Renal pelvis (tissue), 12 donors: ENCODE measurements at places on chromosomes 12 and 14.
A peak's percentile ranks its signal among the peaks of the same experiment; 100 is the strongest.

- DNase-seq, result no peak
Measured at GRCh38 chr14:55131370-55132137, 2.5 kb downstream of the LGALS3 start.

DNA sequence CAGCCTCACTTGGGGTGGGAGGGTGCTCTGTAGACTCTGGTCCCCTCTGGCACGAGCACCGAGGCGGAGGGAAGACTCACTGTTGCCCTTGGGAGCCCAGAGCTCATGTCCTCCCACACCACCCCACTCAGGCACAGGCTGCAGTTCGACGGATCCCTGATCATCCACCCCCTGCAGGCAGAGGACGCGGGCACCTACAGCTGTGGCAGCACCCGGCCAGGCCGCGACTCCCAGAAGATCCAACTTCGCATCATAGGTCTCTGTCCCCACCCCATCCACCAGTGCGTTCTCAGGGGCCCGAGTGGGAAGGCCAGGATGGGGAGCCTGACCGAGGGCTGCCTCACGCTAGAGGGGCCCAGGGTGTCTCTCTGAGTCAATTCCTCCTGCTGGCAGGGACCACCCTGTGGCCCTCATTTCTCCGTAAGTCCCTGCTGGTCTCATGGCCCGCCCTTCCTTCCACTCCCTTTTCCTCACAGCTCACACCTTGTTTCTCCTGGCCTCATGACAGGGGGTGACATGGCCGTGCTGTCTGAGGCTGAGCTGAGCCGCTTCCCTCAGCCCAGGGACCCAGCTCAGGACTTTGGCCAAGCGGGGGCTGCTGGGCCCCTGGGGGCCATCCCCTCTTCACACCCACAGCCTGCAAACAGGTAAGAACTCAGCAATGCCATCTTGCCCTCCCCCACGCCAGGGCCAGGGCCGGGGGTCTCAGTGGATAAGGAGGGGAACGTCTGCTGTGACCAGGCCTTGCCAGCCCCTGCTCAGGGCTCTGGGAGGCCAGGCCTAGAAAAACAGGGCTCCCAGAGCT lies 27.0 kb downstream of the PAPLN start:
- DNase-seq, result no peak

- no peak for DNase-seq
Measured at GRCh38 chr12:107306141-107306659, 212.9 kb upstream of the CRY1 start.

- no peak for DNase-seq
Measured at GRCh38 chr14:21735200-21735599, 61.6 kb upstream of the OR4E1 start.

DNA sequence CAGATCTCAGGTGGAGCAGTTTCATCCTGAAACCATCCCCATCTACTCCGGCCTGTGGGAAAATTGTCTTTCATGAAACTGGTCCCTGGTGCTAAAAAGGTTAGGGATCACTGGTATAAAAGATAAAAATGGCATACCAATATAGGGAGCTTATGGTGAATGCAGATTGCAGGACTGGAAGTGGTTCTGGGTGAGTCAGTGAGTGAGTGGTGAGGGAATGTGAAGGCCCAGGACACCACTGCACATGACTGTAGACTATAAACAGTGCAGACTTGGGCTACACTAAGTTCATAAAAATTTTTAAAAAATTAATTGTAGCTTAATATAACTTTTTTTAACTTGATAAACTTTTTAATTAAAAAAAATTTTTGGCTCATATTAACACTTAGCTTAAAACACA lies 67.0 kb upstream of the RD3L start:
- DNase-seq, result no peak

DNA sequence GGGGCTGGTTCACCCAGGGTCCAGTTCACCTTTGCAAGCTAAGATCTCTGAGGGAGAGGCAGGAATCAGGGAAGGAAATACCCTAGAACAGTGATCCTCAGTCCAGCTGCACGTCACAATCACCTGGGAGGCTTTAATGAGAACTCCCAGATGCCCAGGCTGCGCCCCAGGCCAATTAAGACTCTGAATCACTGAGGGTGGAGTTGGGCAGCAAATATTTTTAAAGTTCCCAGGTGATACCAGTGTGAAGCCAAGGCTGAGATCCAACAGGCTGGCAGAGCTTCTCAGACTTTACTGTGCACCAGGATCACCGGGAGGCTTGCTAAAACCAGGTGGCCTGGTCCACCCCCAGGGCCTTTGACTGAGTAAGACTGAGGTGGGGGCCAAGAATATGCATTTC lies 23.8 kb downstream of the MYL2 start:
- DNase-seq, result no peak

DNA sequence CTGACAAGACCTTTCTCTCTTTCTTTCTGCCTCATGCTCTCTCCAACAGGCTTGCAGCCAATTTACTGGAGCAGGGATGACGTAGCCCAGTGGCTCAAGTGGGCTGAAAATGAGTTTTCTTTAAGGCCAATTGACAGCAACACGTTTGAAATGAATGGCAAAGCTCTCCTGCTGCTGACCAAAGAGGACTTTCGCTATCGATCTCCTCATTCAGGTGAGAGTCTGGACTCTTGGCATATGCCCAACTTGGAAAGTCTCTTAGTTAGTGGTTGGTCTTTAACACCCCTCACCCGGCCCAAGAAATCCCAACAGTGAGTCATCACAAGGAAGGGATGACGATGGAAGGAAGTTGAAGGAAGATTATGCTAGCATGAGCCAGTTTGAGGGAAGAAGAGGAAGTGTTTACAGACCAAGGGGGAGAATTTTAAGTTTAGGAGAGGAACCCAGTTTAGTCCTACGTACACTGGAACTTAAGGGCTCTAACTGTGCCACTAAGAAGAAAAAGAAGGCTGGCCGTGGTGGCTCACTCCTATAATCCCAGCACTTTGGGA lies 189.7 kb downstream of the ETV6 start:
- DNase-seq, result no peak

DNA sequence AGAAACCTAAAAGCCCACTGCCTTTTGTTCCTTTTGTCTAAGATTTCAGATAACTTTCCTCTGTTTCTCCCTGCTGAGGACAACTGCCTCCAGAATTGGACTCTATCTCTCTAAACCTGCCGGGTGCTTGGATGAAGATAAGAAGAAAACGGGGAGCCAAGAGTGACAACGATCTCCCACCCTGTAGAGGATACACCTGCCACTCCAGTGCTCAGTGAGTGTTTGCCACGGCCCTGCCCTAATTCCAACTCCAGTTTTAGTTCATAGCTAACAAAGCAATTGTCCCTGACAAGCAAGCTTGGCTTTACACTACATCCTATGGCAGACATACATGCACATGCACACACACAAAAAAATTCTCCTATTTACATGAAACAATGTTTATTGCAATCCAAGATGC lies 39.3 kb downstream of the EPS8 start:
- no peak for DNase-seq

DNA sequence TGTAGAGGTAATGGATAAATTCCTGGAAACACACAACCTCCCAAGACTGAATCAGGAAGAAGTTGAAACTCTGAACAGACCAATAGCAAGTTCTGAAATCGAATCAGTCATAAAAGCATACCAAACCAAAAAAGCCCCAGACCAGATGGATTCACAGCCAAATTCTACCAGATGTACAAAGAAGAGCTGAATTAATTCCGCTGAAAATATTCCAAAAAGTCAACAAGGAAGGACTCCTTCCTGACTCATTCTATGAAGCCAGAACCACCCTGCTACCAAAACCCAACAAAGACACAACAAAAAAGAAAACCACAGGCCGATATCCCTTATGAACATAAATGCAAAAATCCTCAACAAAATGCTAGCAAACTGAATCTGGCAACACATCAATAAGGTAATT lies 81.5 kb downstream of the SLC38A4 start:
- no peak for DNase-seq

GRCh38 chr12:11901701-11902524 lies 168.8 kb upstream of the BCL2L14 start:
- DNase-seq, result no peak

DNA sequence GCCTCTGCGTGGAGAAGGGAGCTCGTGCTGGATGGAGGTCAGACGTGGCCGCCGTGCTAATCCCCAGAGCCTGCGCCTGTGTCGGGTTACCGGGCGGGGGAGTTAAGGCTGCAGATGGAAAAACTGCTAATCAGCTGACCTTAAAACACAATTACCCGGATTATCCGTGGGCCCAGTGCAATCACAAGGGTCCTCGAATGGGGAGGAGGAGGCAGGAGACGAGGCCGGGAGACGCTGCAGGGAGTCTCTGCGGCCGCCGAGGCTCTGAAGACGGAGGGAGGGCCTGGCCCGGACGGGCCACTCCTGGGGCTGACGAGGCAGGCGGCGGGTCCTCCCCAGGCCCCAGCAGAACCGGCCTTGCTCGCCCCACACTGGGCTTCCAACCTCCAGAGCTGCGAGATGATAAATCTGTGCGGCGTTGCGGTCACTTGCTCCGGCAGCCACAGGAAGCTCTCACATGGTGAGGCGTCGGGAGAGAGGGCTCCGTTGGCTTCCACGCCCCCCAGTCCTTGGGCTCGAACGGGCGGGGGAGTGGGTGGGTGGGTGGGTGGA lies 32.9 kb upstream of the FBRSL1 start:
- no peak for DNase-seq

- DNase-seq, result peak; percentile 68
Measured at GRCh38 chr12:42469355-42470175, 120.0 kb downstream of the PRICKLE1 start.
